ENCODE measurements at places on chromosomes 11 and 22.

DNA sequence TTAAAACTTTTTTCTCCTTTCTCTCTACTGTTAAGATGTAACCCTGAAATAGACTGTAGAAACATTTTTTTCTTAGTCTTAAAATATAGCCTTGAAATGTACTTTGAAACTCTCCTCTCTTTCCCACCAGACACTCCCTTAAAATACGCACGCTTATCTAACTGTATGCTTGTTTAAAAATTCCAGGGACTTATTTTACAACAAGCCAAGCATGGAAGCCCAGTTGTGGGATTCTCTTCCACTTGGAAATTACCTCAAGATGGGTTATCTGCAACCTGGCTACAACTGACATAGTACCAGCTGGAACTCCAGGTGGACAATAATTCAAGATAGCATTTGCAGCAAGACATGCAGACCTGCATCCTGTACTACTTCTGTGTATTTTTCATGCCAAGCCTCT is 12.1 kb upstream of the CHORDC1 start:
- no peak for DNase-seq

DNA sequence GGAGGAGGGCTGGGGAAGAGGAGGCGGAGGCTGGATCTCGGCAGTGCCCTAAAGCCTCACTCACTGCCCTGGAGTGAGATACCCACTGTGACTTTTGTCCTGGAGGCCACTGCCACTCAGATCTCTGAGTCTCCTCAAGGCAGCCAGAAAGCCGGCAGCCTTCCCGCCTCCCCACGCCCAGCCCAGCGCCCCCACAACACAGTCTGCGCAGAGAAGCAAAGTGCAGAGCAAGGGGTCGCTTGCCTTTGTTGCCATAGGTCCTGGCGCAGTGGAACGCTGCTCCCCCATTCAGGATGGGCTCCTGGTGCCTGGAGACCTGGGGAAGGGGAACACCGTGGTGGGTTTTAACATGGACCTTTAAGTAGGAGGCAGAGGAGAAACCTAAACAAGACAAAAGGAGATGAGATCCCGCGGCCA is 17.6 kb downstream of the PATZ1 start:
- DNase-seq: no peak

- no peak for DNase-seq
These were observed 1221.0 kb downstream of the JRKL start for GRCh38 chr11:97610854-97611253.

GRCh38 chr11:19728436-19728835 is 15.8 kb downstream of the NAV2 start:
- DNase-seq: peak; percentile 63

DNA sequence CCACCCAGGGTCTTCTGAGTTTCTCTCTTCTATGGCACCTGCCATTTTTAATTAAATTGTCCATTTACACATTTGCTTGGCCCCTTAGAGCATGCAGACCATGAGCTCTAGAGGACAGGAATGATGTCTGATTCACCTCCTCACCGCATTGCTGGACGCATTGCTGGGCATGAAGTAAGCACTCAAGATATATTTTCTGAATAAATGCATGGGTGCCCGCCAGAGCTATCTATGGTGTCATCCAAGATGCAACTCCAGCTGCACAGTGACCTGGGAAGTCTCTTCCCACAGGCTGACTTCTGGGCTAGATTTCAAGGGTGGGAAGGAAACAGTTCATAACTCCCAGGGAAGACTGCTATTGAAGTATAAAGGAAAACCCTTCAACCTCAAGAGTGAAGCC is 66.6 kb upstream of the ASPHD2 start:
- DNase-seq: peak; percentile 34

DNA sequence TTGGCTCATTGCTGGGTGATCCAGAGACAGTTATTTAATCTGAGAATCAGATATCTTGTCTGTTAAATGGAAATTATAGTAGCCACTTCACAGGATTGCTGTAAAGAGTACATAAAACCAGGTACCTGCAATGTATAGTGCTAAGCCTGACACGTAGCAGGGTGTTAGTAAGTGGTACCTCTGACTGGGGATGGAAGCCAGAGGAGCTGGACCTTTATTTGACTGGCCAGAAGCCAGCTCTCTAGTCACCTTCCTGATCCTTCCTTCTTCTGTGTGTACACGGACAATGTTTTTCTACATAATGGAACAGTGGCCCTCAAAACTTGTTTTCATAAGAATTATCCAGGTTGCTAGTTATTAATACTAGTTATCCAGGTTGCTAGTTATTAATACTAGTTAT is 25.5 kb upstream of the EHF start:
- DNase-seq: no peak

DNA sequence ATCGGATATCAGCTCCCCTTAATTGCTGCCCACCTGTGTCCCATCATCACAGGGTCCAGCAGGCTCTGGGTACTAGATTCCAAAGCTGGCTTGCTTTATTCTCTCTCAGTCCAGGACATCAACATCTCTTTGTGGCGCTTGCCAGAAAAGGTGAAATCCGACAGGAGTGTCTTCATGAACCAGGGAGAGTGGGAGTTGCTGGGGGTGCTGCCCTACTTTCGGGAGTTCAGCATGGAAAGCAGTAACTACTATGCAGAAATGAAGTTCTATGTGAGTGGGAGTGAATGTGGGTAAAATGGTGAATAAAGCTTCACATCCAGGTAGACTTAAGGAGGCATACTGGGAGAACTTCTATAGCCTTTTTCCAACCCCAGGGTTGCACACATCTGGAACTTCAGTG is 11.0 kb downstream of the HTR3A start:
- DNase-seq: no peak

DNA sequence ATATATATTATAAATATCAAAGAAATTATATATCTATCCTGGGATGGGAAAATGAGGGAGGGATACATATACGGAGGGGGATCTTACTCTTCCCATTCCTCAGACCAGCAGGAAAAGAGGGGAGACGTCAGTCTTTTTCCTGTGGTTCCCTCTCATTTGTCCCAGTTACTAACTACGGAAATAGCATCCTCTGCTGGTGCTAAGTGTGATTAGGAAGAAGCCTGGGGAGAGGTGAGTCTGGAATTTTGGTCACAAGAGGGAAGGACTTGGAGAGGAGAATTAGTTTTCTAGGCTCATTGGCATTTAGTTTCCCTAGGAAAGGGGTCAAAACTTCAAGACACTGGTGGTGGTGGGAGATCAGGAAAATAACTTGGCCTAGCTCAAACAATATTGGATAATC is 11.6 kb downstream of the MED19 start:
- DNase-seq: no peak

- peak; percentile 50 for DNase-seq
These were observed 678 bp upstream of the RANGAP1 start for GRCh38 chr22:41286639-41287091.

DNA sequence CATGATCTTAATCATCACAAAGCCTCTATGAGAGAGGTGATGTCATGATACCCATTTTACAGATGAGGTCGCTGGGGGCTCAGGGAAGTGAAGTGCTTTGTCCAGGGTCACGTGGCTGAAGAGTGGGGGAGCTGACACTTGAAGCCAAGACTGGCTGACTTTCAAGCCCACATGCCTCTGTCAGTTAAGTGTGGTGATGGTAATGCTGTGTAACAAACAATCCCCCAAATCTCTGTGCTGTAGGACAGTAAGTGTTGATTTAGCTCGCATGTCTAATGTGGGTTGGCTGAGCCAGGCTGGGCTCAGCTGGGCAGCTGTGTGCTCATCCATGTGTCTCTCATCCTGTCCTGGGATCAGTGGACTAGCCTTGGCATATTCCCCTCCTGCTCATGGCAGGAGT is 87.1 kb upstream of the GRK3 start:
- DNase-seq: no peak

- DNase-seq: no peak
These were observed 455.4 kb upstream of the CNTN5 start for GRCh38 chr11:98565311-98565710.

- no peak for DNase-seq
These were observed 760 bp upstream of the CELSR1 start for GRCh38 chr22:46537946-46538813.

All from fibroblast of skin of back (primary cell).